NCI-H2081 treated with DMSO at 0.1 percent for 48 hours (cell line): ENCODE measurements at places on chromosomes 13 and 19.

DNA sequence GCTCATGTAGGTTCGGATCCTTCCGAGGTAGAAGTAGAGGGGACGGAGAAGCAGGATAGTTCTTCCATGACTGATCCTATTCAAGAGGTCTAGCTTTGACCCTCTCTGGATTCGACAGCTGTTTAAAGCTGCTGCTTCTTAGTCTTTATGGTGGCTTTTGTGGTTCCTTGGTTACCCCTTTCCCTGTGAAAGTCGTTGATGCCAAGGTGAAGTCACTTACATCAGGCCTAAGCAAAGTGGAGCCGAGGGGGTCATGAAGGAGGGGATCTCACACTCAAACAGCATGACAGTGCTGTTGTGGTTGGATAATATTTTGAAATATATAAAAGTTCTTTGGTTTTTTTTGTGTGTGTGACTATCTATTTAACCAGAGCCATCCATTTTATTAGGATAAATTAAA, 8.1 kb downstream of the CCDC70 start:
- no peak for DNase-seq

GRCh38 chr13:77876176-77876575, 42.5 kb downstream of the EDNRB start:
- no peak for DNase-seq

GRCh38 chr19:4906963-4907362, 2.3 kb upstream of the UHRF1 start:
- no peak for DNase-seq

DNA sequence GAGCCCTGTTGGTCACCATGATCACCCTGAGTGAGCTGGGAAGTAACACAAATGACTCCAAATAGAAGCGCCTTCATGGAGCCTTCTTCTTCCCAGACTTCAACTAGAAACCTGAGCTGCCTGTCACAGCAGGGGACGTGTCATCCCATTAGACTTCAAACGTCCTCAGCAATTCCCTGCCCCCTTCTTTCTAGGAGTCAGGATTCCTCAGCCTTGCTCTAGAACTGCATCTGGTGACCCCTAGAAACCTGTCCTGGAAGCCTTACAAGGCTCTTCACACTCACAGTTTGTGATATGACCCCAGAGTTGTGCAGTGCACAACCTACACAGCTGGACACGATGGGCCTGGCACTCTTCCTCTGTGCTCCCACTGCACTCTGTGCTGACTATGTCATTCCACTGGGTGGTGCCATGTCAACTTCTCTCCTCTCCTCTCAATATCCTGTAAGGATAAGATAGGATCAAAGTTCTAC, 23.6 kb upstream of the TTYH1 start:
- DNase-seq: no peak

DNA sequence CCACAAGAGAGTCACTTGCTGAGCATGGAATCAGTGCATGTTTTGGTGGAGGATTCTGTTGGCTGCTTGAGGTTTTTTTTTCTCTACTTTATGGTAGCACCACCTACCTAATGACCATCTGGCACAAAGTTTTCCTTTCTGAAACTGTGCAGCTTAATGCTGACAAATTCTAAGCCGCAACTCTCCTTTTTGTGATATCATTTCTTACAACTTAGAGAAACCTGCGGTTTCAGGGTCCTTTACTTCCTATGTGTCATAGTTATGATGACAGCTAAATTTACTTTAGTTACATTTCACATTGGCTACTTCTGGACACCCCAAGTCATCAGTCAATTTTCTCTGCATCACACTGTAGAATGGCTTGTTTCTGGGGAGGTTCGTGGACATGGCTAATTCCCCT, 115.4 kb upstream of the TMTC4 start:
- DNase-seq: no peak

- DNase-seq: no peak
Measured at GRCh38 chr13:72617186-72617585, 110.2 kb downstream of the MZT1 start.

DNA sequence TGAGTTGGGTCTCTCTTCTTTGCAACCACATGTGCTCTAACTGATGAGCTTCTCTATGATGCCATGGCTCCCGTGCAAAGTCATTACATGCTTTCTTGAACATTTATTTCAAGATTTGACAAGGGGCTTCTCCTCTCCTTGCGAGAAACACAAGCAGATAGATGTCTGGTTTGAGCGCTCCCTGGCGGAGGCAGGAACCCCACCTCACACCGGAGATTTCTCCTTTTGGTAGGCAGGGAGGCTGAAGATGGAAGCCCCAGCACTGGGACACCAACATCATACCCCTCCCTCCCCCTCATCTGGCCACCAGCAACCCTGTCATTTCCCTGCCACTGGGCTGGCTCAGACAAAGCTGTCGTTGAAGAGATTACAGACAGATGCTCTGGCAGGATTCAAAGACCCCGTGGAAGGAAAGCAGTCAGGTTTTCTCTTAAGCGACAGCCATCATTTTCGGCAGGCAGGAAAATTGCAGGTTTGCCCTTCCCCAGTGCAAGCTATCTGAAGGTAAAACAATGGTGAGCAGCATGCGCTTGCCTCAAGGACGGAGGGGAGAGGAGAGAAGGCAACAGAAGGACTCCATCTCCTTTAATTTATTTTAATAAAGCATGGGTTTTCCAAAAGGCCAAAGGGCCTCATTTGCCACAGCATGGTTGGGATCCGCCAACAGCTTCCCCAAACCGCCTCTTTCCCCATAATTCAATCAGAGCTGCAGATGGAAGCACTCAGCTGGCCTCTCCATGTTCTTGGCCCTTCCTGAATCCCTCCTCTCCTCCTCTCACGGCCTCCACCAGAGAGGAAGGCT, 344.1 kb upstream of the TSHZ3 start:
- no peak for DNase-seq

GRCh38 chr19:11560404-11561051, 1.5 kb upstream of the ELOF1 start:
- peak; percentile 15 for DNase-seq

- no peak for DNase-seq
Measured at GRCh38 chr19:1283207-1283916, 2.3 kb upstream of the EFNA2 start.

GRCh38 chr13:101751488-101751887, 299.0 kb downstream of the ITGBL1 start:
- peak; percentile 42 for DNase-seq

- DNase-seq: no peak
Measured at GRCh38 chr19:40601134-40601974, at the start of gene LTBP4. TSS of gene LTBP4 (plus strand) at chr19:40601369. CDS start at chr19:40601388, 19 bp downstream.

GRCh38 chr13:77580748-77581147, 45.2 kb downstream of the SCEL start:
- DNase-seq: no peak

GRCh38 chr19:16293118-16294091, 31.2 kb upstream of the KLF2 start:
- no peak for DNase-seq

DNA sequence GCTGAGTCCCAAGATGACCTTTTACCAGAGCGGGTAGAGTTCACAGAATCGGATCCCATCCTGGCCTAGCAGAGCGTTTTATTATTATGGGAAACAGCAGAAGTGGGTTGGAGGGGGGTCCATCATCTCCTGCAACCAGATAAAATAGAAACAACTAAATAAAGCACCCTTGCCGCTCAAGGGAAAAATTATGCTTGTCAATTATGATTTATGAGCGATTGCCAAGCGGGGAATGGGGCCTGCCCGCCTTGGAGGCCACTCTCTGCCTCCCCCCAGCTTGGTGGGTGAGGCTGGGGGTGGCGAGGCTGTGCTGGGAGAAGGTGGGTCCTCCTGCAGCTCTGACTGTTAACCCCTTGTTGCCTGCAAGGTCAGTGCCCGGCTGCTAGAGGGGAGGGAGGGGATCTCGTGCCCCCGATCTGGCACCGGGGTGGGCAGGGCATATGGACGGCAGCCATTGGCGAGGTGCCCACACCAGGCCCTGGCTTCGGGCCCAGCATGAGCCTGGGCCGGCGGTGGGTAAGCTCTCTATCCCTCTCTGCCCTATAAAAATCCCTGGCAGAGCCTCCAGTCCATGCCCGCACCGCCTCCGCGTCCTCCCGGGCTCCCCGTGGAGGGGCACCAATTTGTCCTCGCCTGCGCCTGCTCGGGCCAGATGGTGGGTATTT, 129.1 kb downstream of the URI1 start:
- DNase-seq: no peak

- DNase-seq: no peak
Measured at GRCh38 chr19:34399886-34400285, 4.3 kb upstream of the PDCD2L start.

GRCh38 chr13:30743319-30744055, 8.1 kb downstream of the ALOX5AP start:
- DNase-seq: no peak

GRCh38 chr19:29271341-29271740, 58.4 kb upstream of the UQCRFS1 start:
- DNase-seq: no peak

- no peak for DNase-seq
Measured at GRCh38 chr19:45784096-45784495, 1.8 kb upstream of the DMPK start.

GRCh38 chr19:17079710-17080439, 4.3 kb downstream of the MYO9B start:
- no peak for DNase-seq

GRCh38 chr19:3645726-3646125, 19.1 kb upstream of the CACTIN start:
- DNase-seq: no peak

DNA sequence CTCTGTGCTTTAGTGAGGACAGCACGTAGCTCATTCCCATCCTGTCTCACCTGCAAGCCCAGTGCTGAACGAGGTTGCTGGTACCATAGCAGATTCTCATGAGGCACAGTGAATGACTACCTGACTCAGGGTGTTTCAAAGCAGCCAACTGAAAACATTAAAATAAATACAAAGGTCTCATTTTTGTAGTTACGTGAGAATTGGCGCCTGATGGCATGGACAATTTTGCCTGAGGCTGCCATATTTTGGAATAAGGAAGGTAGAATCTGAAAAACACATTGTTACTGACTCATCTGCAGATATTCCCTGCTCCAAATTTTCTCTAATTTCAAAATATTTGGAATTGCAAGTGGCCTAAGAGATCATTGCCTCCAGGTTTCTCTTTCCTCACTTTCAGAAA, 429.7 kb downstream of the FGF14 start:
- DNase-seq: no peak

DNA sequence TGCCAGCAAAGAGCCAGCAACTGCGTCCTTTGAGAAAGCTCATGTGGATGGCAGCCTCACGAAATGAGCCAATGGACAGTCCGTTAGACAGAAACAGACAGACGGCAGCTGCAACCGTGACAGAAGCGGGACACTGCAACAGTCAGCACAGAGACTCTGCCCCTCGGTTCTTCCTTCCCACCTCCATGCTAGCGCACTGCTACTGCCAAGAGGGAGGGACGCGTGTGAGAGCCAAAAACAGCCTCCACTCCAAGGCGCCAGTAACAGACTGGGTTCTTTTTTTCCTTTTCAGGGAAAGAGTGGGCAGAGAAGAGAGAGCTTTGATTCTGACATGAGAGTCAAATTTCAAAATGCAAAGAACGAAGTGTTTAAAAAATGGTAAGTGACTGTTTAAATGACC, 77.5 kb downstream of the SERP2 start:
- DNase-seq: no peak

GRCh38 chr19:46654621-46655152, 6.3 kb downstream of the DACT3 start:
- DNase-seq: no peak

DNA sequence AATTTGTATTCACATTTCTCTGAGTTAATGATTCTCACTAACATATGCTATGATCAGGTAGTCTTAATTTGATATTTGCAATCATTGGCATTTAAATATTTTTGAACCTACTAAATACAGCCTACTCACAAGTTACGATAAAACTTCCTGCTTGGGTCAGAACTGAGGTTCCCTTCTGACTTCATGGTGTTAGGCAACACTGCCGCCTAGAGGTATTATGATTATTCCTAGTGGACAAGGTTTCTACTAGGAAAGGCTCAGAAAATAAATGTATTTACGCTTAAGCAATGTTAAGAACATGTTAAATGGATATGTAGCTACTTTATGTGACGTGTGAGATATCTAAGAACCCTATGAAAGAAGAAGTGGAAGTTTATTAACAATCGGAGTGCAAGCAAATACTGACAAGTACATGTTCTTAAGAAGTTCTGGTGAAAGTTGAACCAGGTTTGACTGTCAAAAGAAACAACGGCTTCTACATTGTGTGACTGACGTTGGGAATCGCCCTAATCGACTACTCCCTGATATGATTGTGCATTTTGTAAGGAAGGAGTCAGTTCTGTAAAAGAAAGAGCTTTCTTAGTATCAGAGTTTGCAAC, 1395.8 kb downstream of the SLITRK5 start:
- peak; percentile 54 for DNase-seq

GRCh38 chr19:45591004-45591637, 6.5 kb upstream of the OPA3 start:
- no peak for DNase-seq

- DNase-seq: no peak
Measured at GRCh38 chr19:14566712-14567077, 5.2 kb downstream of the NDUFB7 start.

DNA sequence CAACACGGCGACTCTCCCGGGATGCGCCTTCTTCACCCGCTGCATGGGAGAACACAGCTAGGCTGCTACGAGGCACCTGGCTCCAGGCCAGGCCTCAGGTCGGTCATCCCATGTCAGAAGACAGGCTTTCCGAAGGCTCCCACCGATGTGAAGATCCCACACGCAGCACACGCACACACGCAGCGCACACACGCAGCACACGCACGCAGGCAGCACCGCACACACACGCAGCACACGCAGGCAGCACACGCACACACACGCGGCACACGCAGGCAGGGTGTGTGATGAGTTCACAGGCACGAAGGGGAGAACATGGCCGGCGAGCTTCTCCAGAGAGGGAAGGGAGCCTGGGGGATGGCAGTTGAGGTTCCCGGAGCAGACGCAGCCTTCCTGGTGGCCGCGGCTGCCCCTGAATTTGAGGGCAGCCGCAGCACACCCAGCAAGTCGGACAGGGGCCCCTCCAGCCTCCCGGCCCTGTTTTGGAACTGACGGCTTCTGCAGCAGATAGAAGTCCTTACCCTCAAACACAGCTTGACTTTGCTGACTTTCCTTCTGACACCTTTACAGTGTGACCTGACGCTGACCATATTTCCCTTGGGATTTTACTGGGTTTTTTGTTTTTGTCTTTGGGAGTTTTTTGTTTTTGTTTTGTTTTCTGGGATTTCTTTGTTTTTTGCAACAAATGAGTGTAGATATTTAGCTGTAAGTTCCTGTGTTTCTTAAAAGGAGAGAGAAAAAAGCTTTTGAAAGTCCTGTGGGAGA, 55.9 kb downstream of the RASA3 start:
- DNase-seq: no peak

DNA sequence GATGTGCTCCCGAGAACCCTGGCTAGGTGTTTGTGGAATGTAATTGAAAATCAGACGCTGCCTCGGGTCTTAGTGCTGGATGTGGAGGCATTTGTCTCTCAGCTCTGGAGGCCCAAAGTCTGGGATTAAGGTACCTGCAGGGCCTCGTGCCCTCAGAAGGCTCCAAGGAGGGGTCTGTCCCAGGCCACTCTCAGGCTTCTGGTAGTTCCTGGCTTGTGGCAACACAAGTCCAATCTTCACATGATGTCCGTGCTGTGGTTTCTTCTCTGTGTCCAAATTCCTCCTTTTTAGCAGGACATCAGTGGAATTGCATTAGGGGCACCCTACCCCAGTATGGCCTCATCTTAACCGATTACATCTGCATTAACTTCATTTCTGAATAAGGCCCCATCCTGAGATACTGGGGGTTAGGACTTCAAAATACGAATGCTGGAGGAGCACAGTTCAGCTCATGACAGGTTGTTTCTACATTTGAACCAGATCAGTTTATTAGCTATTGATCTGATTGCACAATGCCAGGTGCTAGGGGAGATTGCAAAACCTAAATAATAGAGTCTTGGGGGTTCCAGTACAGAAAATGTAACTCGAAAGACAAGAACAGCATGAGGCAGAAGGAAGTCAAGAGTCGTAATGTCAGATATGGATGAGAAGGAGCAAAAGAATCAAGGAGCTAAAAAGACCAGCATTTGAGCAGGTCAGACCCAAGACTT, 3.9 kb downstream of the ARHGEF7 start:
- no peak for DNase-seq
